A673 (cell line): ENCODE measurements at places on chromosomes 6 and 20. TPM values are rescaled to one million over a fixed set of nuclear protein-coding genes. Genes with fewer than 3 reads are reported as not detected.

GRCh38 chr6:33161354-33162331 is 30.6 kb downstream of the COL11A2 start:
- H3K36me3 ChIP-seq, result no peaks in the 10 kb centered on the region
- peaks cover 7% of the 10 kb centered on the region for H3K4me1 ChIP-seq
- H3K27me3 ChIP-seq, result no peaks in the 10 kb centered on the region
- peak overlapping the region; percentile 54 for H3K4me3 ChIP-seq

GRCh38 chr6:85121158-85121557 is 328.7 kb upstream of the NT5E start:
- H3K36me3 ChIP-seq, result no peaks in the 10 kb centered on the region
- no peak for DNase-seq
- no peaks in the 10 kb centered on the region for H3K27me3 ChIP-seq
- no peak overlapping the region for H3K27ac ChIP-seq

- no peaks in the 10 kb centered on the region for H3K4me1 ChIP-seq
- H3K27ac ChIP-seq, result no peak overlapping the region
- no peak overlapping the region for H3K4me3 ChIP-seq
- no peaks in the 10 kb centered on the region for H3K36me3 ChIP-seq
- DNase-seq, result no peak
These were observed 8.9 kb upstream of the TRIM38 start for GRCh38 chr6:25953733-25954132.

LINC00237 gene
- total RNA-seq, result not detected in 2 replicates
